NCI-H146 (cell line): ENCODE measurements at places on chromosomes 13 and 19.

DNA sequence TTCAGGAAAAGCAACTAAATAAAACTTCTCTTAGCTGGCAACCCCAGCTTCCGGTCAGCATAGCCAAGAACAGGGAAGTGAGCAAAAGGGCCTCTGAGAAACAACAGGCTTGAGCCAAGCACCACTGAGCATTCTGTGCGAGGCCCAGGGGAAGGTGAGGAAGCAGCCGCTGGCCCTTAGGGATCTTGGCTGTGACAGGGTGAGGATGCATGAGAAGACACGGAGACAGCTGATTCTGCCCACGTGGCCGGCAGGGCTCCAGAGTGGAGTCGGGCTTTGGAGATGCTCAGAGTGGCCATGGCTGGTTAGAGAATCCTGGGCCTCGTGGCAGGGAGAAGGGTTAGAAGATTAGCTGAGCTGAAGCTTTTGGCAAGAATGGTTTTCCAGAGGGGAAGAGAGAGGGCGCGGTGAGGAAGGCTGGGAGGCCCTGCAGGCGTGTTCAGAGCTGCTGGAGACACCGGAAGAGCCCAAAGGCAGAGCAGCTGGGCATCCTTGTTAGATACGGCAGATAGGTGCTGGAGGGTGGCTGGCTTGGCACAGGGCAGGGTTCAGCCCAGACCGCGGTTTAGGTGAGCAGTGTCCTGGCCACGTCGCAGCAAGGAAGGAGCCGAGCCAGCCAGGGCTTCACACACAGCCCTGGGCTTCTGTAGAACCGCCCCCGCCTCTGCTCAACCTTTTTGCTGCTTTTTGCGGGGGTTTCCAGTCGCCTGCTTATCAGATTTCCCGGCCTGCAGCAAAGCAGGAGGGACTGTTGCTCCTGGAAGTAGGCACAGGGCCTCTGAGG is 17.3 kb downstream of the UPF1 start:
- DNase-seq: no peak

DNA sequence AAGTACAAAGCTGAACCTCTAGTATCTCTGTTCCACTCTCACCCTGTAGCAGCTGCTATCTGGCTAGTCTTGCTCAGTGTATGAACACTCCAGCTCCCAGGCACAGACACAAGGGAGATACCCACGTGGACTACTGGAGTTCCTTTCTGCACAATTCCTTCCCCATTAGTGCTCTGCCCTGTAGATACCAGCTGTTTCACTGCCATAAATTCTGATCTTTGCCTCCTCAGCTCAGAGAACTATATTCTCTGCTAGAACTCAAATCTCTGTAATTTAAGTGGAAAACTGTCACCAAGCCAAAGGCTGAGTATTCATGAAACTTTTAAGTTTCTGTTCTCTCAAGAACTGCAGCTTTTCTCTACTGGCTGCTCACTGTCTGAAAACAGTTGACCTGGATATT is 273.7 kb downstream of the DIAPH3 start:
- DNase-seq: no peak

DNA sequence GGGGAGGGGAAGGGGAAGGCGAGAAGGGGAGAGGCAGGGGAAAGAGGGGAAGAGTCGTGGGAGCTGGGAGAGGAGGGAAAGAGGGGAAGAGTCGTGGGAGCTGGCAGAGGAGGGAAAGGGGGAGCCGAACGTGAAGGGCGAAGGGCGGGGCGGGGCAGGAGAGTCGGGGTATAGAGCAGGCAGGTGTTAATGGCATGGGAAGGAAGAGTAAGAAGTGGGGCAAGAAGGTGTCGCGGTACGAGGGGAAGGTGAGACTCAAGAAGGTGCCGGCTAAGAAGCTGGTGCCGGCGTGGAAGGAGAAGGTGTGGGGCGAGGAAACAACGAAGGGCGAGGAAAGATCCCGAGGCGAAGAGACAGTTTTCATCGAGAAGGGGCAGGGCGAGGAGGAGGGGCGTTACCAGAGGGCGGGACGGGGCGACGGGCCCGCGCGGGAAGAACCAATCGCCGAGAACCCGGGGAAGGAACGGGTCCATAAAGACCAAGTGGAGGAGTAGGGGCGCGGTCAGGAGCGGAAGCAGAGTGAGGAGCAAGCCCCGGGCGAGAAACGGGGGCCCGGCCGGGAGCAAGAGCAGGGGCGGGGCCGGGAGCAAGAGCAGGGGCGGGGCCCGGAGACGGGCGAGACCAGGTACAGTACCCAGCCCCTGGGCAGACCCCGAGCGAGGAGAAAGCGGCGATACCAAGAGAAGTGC is 463 bp downstream of the CATSPERG start:
- peak; percentile 99 for DNase-seq

DNA sequence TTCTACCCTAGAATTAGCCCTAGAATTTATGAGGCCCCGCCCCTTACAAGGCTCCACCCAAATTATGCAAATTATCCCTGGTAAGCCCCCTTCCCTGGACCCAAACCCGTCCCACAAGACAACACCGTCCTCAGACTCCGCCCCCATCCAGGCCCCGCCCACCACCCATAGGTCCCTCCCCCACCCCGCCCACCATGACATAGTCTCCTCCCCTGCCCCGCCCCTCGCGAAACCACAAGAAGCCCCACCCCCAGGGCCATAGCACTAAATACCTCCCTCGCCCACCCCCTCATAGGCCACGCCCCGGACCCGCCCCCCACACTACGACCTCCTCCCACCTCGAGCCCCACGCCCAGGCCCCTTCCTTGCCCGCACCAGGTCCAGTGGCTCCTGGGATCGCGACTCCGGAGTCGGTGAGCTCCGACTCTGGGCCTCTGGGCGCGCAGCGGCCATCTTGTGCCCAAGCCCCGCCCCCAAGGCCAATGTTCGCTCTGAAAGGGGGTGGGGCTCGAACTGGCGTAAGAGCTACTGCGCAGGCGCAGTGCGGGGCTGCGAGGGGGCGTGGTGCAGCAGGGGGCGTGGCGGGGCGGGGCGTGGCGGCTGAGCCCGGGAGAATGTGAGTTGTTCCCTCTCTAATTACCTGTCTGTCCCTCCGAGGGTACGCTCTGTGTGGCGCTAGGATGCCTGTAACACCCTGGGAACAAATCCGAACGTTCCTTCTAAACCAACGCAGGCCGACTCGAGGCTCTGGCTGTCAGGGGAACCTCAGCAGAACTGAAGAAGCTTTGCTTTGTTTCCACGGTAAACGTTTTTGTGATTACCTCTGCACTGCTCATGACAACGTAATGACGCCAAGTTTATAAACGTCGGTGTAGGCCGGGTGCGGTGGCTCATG is at the start of gene ZNF784:
Gene ZNF784, minus strand, starts transcription at position 458 of the 895 bp plus-strand sequence. Its CDS starts 5 bp downstream, at position 453.
- peak; percentile 97 for DNase-seq

- no peak for DNase-seq
These were observed 46.8 kb downstream of the TSSK6 start for GRCh38 chr19:19468424-19469050.
